ENCODE measurements at places on chromosomes 4 and X.

GRCh38 chrX:42597481-42597880 is 180.5 kb downstream of the PPP1R2C start:
- DNase-seq: no peak

GRCh38 chr4:36388710-36389109 is 107.3 kb downstream of the DTHD1 start:
- no peak for DNase-seq

DNA sequence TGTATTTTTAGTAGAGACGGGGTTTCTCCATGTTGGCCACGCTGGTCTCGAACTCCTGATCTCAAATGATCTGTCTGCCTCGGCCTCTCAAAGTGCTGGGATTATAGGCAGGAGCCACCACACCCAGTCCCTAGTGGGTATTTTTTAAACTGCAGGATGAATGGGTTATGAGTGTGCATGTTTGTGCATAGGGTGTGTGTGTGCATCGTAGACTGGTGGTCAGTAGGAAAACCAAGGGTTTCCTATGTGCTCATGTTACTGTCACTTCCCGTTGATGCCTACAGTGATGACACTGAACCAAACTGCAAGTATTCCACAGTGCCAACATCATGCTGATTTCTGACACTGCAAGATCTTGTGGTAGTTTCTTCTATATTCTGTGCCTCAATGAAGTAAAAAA is 41.1 kb downstream of the DDIT4L start:
- DNase-seq: no peak

GRCh38 chrX:21933077-21933476 is 7.4 kb upstream of the SMS start:
- DNase-seq: no peak

- no peak for DNase-seq
Observed at GRCh38 chr4:128376303-128376702, 88.7 kb upstream of the PGRMC2 start.

DNA sequence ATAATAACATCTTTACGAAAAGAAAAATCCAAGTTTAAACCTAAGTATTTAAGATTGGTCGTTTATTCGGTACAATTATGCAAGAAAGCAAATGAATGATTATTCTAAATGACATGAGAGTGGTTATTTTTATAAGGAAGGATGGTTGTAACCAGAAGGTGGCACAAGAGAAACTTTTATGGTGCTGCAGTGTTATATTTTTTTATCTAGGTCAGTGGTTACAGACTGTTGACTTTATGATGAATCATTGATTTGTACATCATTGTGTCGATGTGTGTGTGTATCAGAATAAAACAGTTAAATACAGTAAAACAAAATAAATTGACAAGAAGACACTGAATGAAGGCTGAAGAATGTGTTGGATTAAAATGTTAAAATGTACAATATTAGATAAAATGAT is 9.8 kb downstream of the DCAF8L2 start:
- no peak for DNase-seq

- no peak for DNase-seq
Observed at GRCh38 chrX:7689791-7690412, 153.1 kb upstream of the VCX start.

GRCh38 chr4:169510617-169511016 is 101.8 kb downstream of the NEK1 start:
- DNase-seq: no peak

DNA sequence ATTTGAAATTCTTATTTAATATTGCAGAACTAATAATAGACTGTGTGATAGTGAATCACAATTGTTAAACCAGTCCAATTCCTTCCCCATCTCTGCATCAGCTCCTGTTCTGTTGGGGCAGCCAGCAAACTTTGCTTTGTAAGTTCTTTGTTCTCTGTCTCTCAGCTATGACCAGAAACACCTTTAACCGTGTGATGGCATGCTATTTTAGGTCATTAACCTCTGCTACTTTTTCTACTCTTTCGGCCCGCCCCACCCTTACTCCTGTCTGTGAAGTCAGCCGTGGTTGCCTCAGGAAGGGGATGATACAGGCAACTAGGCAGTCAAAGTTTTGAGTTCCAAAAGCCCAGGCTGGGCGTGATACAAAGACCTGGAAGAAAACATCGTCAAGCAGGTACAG is 51.3 kb upstream of the EGFL6 start:
- DNase-seq: no peak

DNA sequence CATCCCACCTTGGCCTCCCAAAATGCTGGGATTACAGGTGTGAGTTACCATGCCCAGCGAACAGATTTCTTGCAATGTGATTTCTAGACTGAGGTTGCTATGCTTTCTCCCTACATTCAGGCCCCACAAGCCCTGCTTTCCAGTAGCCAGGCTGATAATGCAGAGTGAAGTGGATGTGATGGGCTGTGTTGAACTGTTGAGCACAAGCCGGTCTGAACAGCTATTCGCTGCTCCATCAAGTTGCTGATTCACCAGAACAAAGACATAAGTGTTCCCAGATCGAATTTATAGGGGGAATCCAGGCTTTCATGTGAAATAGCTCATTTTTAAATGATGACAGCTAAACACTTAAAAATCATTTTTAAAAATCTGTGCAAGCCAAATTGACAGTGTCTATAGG is 8.0 kb downstream of the NIPAL1 start:
- no peak for DNase-seq

- DNase-seq: no peak
Observed at GRCh38 chrX:51026862-51027261, 116.3 kb downstream of the BMP15 start.

DNA sequence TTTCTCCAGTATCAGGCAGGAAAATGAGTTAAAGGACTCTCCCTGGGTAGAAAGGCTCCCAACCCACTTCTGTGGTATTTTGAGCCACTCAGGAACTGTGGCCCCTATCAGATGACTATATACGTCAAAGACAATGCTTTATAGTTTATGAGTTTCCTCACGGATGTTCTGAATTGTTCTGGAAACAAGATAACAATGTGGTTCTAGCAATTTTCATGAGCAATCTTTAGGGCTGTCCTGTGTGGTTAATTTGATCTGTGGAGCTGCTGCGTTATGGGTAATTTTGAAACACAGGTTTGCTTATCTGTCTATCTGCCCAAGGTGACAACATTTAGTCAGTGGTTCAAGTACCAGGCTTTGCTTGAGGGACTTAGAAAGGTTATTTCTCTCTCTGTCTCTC is 46.7 kb upstream of the IL2 start:
- no peak for DNase-seq

DNA sequence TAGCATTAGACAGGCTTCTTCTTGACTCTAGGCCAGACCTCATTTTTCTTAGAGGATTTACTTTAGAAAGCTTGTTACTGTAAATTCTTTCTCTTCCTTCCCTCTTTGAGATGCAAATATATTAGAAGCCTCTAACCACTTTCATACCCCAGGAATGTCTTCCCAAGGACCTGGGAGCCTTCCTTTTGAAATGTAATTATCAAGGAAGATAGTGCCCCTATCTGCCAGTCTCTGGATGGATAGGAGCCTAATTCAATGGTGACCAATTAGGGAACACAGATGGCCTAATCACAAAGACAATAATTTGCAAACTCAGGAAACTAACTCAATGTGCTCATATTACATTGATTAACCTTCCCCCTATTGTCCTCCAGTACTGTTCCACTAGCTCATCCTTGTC is 145.6 kb upstream of the DCAF8L1 start:
- DNase-seq: no peak

DNA sequence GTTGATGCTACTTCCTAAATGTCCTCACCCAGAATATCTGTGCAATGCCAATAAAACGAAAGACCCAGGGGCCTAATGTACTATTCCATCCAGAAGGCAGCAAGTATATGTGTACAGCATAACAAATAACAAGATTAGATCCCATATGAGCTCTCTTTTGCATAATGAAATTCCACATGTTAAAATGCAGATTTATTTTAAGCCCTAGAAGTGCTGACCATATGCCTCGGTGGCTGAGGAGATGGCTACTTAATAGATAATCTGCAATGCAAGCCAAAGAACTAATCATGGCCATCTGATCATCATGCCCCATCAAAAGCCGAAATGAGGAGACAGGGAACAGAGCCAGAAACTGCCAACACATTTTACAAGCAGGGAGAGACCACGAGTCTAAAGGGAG is 293.5 kb downstream of the KCNIP4 start:
- DNase-seq: no peak

Measured in stimulated activated CD8-positive, alpha-beta memory T cell treated with anti-CD3 and anti-CD28 coated beads, Interleukin-15, amount 100 ng/mL, for 4 hours (primary cell).